ENCODE measurements at places on chromosomes 12 and 14.

GRCh38 chr14:95727056-95727700 lies 13.3 kb upstream of the TCL1A start:
- no peak for DNase-seq

- DNase-seq = peak; percentile 26
Measured at GRCh38 chr14:54981698-54982097, 45.2 kb downstream of the WDHD1 start.

GRCh38 chr12:67436230-67436629 lies 167.1 kb downstream of the CAND1 start:
- DNase-seq = no peak

DNA sequence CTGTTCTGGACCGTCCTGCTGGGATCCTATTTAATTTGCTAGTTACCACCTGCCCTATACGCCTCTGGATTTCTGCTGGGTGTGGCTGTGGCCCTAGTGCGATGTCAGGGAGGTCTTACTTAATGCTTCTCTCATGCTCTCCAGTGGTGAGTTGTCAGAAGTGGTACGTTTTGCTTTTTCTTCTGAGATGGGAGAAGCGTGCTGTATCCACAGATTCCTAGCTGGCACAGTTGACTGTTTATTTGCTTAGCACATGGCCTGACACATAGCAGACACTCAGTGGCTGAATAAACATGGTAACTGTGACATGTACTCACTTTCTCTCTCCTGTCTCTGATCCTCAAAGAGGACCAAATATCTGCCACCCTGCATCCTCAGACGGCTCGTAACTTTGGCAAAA lies 107.3 kb downstream of the CACNA1C start:
- DNase-seq = no peak

- no peak for DNase-seq
Measured at GRCh38 chr14:105924951-105925591, 398.7 kb downstream of the TMEM121 start.

DNA sequence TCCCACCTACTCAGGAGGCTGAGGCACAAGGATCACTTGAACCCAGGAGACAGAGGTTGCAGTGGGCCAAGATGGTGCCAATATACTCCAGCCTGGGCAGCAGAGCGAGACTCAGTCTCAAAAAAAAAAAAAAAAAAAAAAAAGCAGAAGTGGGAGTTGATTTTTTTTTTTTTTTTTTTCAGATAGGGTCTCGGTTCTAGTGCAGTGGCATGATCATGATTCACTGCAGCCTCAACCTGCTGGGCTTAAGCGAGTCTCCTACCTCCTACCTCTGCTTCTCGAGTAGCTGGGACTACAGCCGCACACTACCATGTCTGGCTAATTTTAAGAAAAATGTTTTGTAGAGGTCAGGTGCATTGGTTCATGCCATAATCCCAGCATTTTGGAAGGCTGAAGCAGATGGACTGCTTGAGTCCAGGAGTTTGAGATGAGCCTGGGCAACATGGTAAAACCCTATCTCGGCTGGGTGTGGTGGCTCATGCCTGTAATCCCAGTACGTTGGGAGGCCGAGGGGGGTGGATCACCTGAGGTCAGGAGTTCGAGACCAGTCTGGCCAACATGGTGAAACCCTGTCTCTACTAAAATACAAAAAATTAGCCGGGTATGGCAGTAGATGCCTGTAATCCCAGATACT lies 16.3 kb upstream of the HSP90AA1 start:
- no peak for DNase-seq

- DNase-seq = no peak
Measured at GRCh38 chr12:51403159-51403558, 12.0 kb upstream of the GALNT6 start.

DNA sequence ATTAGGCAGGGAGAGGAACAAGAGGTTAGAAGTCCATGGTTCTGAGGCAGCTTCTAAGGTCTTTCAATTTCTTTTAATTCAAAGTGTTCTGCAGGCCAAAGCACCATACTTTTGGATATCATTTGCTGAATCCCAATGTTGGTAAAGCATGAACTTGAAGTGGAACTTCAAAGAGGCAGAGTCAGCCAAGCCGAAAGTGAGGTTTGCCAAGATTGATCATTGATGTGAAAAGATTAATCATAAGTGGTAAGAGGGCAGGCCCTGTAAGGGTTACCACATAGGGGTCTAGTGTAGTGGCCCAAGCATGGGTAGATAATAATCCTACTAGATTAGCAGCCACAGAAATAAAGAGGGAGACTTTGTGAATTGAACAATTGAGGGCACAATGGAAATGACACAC lies 191.7 kb upstream of the DIO2 start:
- DNase-seq = no peak

DNA sequence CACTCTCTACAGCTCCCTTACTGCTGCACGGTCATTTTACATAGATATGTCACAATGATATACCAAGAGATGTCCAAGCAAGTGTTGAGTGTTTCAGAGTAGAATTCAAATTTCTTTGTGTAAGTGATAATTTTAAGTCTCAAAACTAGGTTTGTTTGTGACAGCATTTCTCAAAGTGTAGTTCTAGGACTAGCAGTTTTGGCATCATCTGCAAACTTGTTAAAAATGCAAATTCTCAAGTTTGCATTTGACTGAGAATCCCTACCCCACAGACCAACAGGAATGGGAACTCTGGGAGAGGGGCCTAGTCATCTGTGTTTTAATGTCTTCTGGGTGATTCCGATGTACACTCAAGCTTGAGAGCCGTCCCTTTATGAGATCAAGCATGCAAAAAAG lies 97.6 kb downstream of the HELB start:
- DNase-seq = no peak

- no peak for DNase-seq
Measured at GRCh38 chr14:76927971-76928700, 100.4 kb downstream of the IRF2BPL start.

GRCh38 chr12:94263905-94264561 lies 115.7 kb downstream of the PLXNC1 start:
- DNase-seq = no peak

DNA sequence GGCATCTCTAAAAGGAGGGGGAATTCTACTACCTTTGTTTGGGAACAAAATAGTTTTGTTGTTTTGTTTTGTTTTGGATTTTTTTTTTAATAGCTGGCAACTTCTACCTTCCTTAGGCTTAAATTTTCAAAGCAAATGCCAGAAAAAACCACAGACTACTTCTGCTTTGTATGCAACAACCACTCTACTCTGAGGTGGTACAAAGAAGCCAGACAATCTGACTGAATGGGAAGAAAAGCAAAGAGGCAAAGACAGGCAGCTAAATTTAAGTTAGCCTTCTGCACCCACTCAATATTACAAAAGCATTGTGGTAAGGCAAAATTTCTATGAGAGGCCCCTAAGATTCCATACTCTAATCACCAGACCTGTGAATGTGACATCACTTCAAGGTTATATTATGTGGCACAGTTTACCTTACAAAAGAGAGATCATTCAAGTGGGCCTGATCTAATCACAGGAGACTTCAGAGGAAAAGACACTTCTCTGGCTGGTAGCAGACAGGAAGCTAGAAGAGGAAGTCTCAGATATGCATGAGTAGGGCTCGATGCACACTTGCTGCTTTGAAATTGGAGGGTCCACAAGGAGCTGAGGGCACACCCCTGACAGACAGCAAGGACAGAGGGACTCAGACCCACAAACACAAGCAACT lies 566.6 kb downstream of the RPS29 start:
- DNase-seq = no peak

GRCh38 chr14:50775357-50775756 lies 55.6 kb downstream of the NIN start:
- DNase-seq = peak; percentile 75

DNA sequence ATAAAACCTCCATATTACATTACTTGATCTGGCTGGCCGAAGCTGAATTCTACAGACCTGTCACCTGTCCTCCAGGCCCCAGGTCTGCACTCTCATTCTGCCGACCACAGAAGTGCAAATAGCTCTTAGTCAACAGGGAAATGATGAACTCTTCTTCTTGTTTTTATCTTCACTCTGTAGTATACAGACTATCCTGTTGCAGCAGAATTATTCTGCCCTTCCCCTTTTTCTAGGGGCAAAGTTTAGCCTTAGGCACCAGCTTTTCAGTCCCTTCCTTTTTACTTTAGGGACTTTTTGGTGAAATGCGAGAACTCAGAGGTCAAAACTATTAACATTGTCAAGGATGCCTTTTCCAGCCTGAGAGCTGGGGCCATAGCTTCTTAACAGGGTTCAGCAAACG lies 229.6 kb upstream of the EGLN3 start:
- DNase-seq = no peak

- DNase-seq = no peak
Measured at GRCh38 chr12:13337791-13338190, 141.3 kb downstream of the EMP1 start.

- DNase-seq = no peak
Measured at GRCh38 chr12:132354211-132354981, 25.0 kb upstream of the GALNT9 start.

GRCh38 chr14:42541535-42542001 lies 934.9 kb downstream of the LRFN5 start:
- DNase-seq = peak; percentile 61

DNA sequence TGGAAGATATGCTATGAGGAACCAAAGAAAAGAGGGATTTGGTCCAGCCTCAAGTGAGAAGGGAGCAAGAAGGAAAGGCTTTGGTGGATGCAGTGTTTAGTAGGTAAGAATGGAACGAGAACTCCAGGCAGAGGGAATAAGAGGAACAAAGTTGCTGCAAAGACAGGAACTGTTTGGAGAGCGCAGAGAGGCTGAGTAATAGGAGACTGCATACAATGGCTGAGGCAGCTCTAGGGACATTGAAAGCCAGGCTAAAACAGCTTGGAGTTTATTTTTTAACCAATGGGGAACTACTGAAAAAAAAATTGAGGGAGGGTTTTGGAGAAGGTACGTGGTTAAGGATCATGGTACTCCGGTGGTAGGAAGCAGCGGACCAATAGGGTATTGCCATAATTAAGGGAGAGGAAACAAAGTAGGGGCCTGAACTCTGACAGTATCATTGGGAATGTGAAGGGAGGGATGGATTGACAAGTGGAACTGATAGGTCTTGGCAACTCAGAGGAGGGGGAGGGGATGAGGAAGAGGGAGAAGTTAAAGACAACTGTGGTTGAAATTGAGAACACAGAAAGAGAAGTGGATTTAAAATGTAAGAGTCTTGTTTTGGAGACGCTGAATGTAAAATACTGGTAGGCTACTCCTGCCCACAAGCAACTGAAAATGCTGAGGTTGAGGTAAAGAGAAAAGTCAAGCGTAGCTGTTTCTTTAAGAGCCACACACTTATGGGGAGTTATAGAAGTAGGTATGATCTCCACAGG lies 4.8 kb downstream of the ASCL4 start:
- DNase-seq = no peak

DNA sequence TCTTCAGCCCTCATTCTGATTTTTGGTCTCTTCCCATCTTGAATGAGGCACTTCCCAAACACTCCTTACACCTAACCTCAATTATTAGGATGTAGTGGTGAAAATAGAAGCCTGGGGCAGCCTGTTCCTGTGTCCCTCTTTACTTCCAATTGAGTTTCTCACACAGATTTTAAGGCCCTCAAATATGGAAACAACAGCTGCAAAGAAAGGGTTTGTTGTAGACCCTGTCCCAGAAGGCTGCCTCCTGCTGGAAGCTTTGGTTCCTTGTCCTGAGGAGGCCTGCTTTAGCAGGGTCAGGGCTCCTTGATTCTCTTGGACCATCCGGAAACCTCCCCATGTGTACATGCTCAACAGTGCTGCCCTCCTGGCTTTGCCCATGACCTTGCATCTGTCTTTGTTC lies 101.3 kb downstream of the TGFB3 start:
- DNase-seq = no peak

- DNase-seq = peak; percentile 8
Measured at GRCh38 chr12:29238822-29239291, 89.8 kb downstream of the FAR2 start.

GRCh38 chr12:122104844-122105243 lies 26.3 kb downstream of the MLXIP start:
- no peak for DNase-seq

DNA sequence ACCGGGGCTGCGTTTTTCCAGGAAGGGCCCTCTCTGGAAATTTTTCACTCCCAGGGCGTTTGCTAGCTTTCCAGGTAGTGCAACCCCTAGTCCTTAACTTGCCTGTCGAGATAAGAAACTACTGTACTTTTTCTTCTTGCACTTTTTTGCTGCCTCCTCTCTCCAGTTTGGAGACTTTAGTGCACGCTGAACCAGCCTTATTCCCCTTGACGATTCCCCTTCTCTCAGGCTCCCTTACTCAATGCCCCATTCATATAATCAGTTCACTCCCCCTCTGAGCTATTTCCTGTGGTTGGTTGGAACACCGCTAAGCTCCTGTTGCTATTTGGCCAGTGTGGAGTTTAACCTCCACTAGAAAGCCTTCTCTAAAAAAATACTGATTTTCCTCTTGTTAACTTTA lies 682 bp downstream of the CREBL2 start:
- DNase-seq = peak; percentile 77

- no peak for DNase-seq
Measured at GRCh38 chr12:40107803-40108620, 2.1 kb upstream of the SLC2A13 start.

DNA sequence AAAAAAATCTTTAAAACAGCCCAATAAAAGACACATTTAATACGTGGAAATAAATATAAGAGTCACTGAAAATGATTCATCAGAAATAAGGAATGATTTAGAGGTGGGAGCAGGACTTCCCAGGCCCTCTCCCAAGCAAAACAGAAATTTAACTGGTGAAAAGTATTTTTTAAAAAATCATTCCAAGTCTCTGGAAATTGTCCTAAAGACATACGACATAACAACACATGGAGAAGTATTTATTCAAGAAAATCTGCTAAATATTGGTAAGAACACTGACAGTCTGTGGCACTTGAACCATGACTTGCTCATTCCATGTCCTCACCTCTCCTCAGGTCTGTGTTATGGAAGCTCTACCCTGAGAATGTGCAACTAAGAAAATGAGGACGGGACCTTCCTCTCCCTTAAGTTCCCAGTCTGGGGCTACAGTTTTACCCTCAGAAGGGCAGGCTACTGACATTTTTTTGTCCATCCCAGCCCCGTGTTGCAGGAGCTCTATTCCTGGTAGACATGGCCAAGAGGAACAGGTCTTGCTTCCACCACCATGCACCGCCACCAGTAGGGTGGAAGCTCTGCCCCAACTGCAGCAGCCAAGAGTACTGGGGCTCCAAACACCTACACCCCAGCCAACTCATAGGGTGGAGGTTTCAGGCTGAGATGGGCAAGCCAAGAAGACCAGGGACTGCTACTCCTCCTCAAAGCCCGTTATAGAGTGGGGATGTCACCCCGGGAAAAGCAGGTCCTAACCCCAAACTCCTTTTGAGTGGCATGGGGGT lies 193.0 kb downstream of the CRADD start:
- no peak for DNase-seq

- DNase-seq = no peak
Measured at GRCh38 chr12:93804392-93805179, 127.4 kb downstream of the CRADD start.

- peak; percentile 57 for DNase-seq
Measured at GRCh38 chr12:80269803-80270552, 170.6 kb downstream of the OTOGL start.
